ENCODE measurements at places on chromosomes 1 and 21. TPM values are rescaled to one million over a fixed set of nuclear protein-coding genes. Genes with fewer than 3 reads are reported as not detected.

The SAMD11 gene
- 29.0 TPM for total RNA-seq

The F5 gene
- total RNA-seq: not detected

The MAN1C1 gene
- total RNA-seq: 0.63 TPM

GRCh38 chr1:156532374-156532773 lies 31.8 kb upstream of the MEF2D start:
- DNase-seq: no peak

DNA sequence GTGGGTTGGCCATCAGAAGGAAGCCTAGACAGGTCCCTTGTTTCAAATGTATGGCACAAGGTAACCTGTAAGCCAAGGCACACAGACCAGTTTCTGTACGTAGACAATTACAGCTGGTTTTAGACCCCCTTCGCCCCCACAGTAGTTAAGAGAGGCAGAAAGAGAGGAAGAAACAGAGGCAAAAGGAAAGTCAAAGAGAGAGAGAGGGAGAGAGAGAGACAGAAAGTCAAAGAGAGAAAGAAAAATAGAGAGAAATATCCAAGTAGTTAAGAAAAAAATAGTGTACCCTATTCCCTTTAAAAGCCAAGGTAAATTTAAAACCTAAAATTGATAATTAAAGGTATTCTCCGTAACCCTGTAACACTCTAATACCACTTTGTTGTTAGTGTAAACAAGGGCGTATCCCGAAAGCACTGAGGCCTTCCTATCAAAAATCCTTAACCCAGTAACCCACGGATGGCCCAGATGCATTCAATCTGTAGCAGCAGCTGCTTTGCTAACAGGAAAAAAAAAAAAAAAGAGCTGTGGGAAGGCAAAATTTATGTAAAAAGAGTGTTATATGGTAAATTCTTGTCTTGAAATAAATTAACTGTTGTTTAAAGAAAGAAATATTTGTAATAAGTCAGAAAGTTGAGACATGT lies 49.4 kb downstream of the ADCY10 start:
- no peak for DNase-seq

GRCh38 chr1:89620664-89621063 lies 12.3 kb upstream of the LRRC8C start:
- no peak for DNase-seq

- no peak for DNase-seq
These were observed 62.8 kb downstream of the ZFYVE9 start for GRCh38 chr1:52204696-52205095.

- DNase-seq: no peak
These were observed 570.5 kb downstream of the PTPRU start for GRCh38 chr1:29806646-29807319.

- no peak for DNase-seq
These were observed 391.9 kb downstream of the SIPA1L2 start for GRCh38 chr1:232238009-232238408.

DNA sequence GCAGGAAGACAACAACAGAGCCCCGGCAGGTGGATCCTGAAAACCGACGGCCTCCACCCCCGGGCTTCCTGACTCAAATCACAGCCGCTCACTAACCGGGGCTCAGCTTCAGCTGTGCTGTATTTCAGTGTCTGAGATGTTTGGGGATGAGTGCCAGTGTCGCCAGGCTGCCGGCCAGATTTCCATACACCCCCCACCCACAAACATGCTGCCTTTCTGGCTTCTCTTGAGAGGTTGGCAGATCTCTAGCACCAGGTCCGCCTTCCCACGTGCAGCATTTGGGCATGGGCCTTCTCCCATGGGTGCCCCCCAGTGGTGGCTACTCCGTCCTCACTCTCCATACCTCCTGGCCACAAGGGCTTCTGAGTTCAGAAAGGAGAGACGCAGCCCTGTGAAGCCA lies 34.8 kb downstream of the KCNAB2 start:
- DNase-seq: peak; percentile 33

The AMPD1 gene
- total RNA-seq: not detected

- no peak for DNase-seq
These were observed 94.4 kb upstream of the KRTAP19-8 start for GRCh38 chr21:31132574-31133242.

The TNFAIP8L2 gene
- not detected for total RNA-seq

The USP24 gene
- 19.7 TPM for total RNA-seq

GRCh38 chr21:32728456-32728839 lies 635 bp upstream of the SYNJ1 start:
- no peak for DNase-seq

The HTR6 gene
- total RNA-seq: not detected

DNA sequence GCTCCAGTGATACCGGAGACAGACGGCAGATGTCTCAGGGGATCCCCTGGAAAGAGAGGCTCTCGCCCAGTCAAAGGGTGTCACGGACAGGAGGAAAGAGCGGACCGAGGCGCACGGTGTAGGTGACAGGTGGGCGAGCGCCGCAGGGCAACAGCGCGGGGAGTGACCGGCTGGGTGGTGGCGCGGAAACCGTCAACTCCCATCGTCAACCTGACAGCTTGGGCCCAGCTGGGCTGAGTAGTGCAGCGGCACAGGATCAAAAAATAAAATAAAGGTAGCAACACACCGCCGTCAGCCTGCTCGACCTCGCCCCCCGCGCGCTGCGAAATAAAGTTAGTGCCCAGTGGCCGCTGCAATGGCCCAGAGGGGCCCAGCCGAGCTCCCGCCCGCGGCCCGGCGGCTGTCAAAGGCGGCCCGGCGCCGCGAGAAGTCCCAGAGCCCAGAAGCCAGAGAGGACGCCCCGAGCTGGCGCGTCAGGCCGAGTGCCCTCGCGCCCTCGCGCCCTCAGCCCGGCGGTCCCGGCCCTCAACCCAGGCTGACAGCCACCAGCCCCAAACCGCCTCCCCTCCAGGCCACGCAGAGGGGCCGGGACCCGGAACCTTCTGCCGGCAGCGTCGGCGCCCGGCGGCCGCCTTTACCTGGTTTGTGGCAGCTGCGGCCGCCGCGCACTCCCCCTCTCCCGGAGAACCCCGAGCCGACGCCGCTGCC lies at the start of gene LYST:
Gene LYST (minus strand): TSS at position 702 of the 708 bp plus-strand sequence. CDS start 36,489 bp downstream, outside the sequence.
- peak; percentile 66 for DNase-seq

DNA sequence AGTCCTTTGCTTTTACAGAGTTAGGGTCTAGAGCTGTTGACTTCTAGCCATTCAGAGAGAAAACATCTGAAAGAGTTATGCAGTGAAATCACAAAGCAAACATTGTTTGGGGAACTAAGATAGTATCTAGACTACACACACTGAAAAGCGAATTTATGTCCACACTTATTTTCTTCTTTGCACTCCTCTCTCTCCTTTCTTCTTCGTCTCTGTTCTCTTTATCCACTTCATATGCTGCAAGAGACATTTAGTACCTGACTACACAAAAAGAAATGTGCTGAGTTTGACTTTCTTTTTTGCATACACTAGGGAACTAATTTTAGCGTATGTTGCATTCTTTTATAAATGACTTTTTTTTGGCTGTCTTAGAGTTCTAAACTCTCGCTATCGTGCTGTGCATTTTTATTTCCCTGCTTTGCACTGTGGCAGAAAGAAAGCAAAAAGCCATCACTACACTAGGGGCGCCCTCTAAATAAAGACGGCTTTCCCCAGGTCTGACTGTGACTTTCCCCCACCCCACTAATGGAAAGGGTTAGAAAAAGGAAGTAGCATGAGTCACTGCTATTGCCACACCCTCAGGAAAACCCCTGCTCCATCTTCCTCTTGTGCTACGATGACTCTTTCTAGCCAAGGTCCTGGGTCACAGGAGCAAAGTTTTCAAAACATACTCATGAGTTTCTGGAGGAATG lies 65.7 kb downstream of the MAP3K7CL start:
- DNase-seq: peak; percentile 96

The SLC26A9 gene
- total RNA-seq: not detected

DNA sequence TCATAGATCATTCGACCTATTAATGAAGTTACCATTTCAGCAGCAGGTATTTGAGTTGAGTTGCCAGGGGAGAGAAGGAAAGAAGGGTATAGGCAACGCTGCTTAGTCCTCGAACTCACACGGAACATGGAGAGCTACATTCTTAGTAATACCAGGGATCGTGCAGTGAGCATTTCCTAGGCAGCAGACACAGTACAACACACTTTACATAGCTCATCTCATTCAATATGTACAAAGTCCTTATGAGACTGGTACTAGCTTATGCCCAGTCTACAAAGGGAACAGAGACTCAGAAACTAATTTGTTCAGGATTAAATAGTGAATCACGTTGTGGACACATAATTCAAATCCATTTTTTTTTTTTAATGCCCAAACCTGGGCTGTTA lies 25.6 kb downstream of the IRF2BP2 start:
- no peak for DNase-seq

- peak; percentile 55 for DNase-seq
These were observed 2.2 kb downstream of the TGFB2 start for GRCh38 chr1:218347336-218347722.

The CRP gene
- total RNA-seq: not detected

- DNase-seq: peak; percentile 24
These were observed 7.9 kb downstream of the SLC2A7 start for GRCh38 chr1:9018333-9018732.

GRCh38 chr1:8956461-8957349 lies 11.0 kb downstream of the CA6 start:
- DNase-seq: no peak

DNA sequence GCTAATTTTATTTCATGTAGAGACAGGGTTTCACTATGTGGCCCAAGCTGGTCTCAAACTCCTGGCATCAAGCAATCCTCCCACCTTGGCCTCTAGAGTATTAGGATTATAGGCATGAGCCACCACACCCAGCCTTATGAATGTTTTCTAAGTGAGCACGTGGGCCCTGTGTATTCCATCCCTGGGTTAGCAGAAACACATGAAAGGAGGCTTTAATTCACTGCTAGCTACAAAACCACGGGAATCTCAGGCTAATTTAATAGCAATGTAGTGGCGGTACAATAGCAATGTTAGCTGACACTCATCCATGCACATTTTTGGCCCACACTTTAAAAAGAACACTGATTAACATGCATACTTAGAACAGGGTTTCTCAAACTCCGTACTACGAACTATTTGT lies 32.0 kb downstream of the VTCN1 start:
- DNase-seq: no peak

GRCh38 chr1:234611225-234611846 lies 1.4 kb upstream of the IRF2BP2 start:
- peak; percentile 89 for DNase-seq

The NFYC gene
- total RNA-seq: 20.4 TPM

DNA sequence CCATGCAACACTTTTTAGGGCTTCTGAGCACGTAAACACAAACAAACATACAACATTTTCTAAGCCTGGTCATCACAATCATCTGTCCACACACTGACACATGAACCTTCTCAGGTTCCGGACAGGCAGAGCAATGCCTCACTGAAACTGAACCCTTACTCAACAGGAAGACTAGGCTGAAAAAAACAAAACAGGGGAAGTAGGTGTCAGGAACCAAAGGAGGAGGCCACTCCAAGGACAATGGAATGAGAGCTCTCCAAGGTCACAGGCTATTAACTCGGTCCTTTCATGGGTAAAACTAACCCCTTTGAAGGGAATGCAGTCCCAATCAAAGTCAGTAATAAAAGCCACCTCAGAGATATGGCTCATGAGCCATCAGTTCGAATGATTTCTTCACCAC lies 76.6 kb downstream of the FAM78B start:
- DNase-seq: no peak

- no peak for DNase-seq
These were observed 120.7 kb downstream of the SEC16B start for GRCh38 chr1:177849130-177849529.
